Hippocampal formation (tissue), 2 donors: ENCODE measurements at places on chromosomes 7 and 10.

DNA sequence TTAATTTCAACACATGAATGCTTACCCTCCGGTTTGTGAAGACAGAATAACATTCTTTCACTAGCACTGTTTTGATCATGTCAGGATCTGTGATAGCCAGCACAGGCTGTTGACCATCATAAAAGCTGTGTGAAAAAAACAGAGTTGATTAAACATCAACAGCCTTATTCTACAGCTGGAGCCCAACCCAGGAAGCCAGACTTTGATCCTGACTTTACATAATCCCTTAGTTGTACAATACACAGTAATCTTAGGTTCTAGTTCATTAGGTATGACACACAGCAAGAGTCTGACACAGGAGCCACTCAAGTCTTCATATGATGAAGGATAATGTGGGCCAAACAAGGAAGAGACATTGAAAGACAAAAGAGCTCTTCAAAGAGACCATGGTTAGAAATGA is 11.4 kb downstream of the CYP3A4 start:
- DNase-seq = no peak

DNA sequence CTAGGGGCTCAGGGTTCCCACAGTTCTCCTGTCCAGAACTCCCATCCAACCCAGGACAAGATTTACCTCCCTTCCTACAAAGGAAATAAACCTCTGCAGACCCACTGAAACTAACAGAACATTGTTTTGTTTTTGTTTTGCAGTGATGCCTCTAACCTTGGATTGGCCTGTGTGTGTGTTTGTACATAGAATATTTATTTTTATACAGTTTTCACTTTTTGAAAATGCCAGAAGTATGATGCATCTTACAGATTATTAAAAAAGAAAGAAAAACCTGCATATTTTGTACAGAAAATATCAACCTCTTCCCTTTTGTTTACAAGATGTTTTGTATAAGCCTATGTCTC is 94.1 kb upstream of the MACROH2A2 start:
- DNase-seq = no peak

GRCh38 chr7:70539205-70539604 is 592.7 kb upstream of the GALNT17 start:
- peak; percentile 49 for DNase-seq

DNA sequence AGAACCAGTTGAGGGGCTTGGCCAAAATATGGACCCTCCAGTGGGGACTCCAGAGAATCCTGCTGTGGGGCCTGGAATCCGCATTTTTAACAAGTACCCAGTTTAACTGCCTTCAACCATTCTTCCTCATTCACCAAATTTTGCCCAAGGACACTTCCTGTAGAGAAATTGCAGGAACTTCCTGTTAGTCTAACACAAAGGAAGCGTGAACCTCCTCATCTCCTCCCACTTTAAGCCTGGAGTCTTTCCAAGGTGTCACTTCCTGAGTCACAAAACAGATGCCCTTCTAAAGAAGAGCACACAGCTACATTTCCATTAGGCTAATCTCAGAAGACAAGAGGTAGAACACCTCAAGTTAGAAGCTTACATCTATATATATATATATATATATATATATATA is 188.4 kb downstream of the PPP1R17 start:
- no peak for DNase-seq

- DNase-seq = no peak
Observed at GRCh38 chr7:24764972-24765744, 7.9 kb upstream of the GSDME start.

DNA sequence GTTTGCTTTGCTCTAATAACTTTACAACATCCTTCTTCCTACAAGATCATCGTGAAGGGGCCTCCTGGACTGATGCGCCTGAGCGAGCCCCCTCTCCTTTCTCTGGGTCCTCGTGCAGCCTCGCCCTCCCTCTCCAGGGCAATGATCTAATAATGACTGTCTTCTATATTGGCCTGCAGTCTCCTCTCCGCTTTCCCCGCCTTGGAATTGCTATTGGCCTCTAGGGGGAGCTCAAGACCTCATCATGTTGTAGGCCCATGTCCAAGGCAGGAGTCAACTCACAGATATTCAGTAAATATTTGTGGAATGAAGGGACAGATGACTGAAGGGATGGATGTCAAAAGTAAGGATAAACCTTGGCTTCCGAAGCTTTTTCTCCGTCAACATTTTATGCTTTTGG is 1180.3 kb downstream of the TYW1 start:
- no peak for DNase-seq

DNA sequence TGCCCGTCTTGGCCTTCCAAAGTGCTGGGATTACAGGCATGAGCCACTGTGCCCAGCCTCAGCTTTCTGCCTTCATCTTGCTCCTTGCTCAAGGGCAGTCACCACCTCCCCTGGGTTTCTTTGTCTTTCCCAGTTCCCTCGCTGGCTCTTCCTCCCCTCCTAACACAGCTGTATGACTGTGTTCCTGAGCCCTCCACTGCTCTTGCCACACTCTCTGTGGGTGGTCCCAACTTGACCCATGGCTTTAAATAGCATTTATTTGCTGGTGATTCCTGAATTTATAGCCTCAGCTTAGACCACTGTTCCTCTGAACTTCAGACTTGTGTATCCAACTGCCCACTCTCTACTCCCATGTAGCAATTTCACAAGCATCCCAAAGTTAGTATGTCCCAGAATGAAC is 181.3 kb downstream of the BAMBI start:
- DNase-seq = no peak

GRCh38 chr7:119270045-119270464 is 1002.9 kb upstream of the KCND2 start:
- DNase-seq = peak; percentile 27

DNA sequence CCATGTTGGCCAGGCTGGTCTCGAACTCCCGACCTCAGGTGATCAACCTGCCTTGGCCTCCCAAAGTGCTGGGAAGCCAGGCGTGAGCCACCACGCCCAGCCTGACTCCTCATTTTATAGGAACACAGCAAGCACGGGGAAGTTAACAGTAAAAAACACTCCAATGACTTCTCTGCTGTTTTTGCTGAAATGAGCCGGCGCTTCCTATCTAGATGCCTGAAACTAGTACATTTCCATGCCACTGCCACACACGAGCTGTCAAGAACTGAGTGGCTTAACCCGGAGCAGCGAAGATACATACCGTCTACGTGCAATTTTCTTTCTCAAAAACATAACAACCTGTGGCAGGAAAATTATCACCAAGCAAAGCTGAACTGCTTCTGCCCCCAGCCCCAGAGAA is 16.8 kb downstream of the DAGLB start:
- no peak for DNase-seq

- no peak for DNase-seq
Observed at GRCh38 chr10:30565449-30565848, 64.1 kb downstream of the LYZL2 start.

DNA sequence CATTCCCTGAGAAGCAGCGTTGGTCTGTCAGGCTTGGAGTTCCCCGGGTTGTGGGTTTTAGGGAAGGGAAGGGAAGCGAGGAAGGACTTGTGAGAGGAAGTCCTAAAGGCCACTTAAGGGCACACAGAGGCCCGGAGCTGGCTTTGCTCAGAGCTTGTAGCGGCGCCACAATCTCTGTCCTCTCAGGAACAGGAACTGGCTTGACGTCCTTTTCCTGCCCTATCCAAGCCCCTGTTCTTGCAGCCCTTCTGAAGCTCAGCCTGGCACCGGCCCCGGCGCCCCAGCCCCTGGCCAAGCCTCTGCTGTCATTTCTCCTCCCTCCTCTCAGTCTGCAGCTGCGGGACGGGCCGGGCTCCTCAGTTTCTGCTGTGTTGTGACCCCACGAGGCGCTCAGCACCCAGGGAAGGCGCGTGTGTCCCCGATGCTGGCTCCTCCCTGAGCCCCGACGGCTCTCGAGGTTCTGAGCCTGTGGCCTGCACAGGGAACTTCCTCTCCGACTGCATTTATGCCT is at the start of gene GIMAP8:
TSS of gene GIMAP8 (plus strand) at position 140 of the 511 bp plus-strand sequence. CDS start 16,069 bp downstream, outside the sequence.
- DNase-seq = peak; percentile 38

- no peak for DNase-seq
Observed at GRCh38 chr10:126496771-126497545, 108.7 kb upstream of the ADAM12 start.

DNA sequence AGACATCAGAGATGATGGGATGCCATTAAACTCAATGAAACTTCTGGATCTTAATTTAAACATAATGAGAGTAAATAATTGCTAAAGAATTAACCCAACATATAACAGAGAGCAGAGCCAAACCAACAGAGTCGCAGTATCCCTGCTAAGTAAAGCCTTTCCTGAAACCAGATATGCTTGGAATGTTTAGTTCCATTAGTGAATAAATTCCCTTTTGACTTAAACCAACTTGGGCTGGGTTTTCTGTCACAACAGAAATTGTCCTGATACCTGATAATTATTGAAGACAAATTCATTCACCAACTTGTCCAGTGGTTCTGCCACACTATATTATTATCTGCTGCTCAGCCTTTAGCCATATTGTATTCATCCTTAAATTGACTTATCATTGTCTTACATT is 286.7 kb downstream of the FZD1 start:
- no peak for DNase-seq

- no peak for DNase-seq
Observed at GRCh38 chr10:84269773-84270172, 24.9 kb downstream of the RGR start.

GRCh38 chr7:67659091-67659490 is 662.5 kb downstream of the TYW1 start:
- DNase-seq = no peak

DNA sequence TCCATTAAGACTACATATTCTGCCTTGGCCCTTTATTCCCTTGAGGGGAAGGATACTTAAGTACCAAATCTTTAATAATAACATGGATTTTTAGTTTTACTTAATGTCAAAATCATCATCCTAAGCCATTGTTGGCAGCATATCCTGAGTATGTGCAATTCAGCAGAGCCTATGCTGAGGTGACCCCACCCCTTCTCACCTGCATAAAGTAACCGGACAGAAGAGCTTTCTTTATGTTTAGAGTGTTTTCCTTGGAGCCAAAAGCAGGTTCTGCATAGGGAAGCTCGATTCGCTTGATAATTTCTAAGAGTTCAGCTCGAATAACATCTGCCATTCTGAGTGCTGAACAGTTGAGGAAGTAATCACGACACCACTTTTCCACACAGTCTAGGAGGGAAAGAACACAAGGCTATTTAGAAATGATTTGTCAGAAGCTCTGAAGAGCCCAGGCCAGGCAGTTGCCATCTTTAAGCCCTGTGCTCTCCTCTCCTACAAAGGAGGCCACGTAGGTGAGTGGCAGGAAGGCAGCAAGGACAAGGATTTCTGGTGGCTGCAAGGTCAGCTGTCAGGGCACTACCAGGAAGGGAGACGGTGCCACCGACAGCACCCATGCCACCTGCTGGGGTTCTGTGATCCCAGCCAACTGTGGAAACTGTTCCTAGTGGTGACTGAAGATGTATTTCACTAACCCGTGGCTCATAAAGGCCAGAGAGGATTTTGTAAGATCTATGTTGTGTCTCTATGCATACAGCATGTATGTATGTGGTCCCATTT is 15.6 kb downstream of the BCCIP start:
- DNase-seq = no peak

GRCh38 chr10:90905925-90906324 is 15.0 kb downstream of the ANKRD1 start:
- no peak for DNase-seq

- DNase-seq = no peak
Observed at GRCh38 chr10:47062441-47063200, 151.4 kb downstream of the PTPN20 start.

GRCh38 chr10:42941790-42942189 is 135.1 kb upstream of the RET start:
- DNase-seq = no peak

GRCh38 chr7:132097550-132098134 is 478.6 kb downstream of the PLXNA4 start:
- DNase-seq = no peak

- no peak for DNase-seq
Observed at GRCh38 chr7:48899932-48900331, 24.4 kb upstream of the CDC14C start.
